ENCODE measurements at places on chromosomes 5 and 9.

GRCh38 chr5:56803025-56803424 lies 12.3 kb upstream of the MAP3K1 start:
- DNase-seq: no peak

DNA sequence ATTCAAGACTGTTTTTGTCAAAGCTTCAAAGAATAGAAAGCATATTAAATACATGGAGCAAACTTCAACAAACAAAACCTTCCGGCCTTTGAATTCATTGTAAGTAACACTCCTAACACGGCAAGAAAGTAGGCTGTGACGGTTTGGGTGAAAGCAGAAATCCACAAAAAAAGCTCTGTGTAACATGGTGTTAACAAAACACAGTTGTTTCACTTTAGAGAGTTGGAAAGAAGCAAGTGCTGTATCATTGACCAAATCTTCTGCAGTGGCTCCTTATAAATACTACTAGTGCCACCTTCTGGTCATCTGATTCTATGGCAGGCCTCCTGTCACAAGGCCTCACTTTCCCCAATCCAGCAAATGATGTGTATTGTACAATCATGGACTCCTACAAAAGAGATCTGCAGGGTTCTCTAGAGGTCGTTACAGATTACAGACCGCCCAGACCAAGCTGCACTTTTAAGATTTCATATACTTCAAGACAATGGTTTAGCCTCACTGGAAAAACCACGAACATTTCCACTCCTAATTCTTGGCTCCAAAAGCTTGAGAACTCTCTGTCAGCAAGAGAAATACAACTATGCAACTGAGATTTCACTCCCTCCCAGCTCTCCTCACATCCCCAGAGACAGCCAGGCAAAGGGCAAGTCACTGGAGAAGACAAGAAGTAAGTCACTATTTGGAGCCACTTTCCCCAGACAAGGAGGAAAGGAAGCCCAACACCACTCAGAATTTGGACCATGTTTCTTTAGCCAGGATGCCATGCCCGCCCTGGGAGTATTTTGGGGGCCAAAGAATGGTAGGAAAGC lies 196.2 kb downstream of the DTWD2 start:
- no peak for DNase-seq

GRCh38 chr5:155313518-155313917 lies 300.0 kb downstream of the KIF4B start:
- no peak for DNase-seq

DNA sequence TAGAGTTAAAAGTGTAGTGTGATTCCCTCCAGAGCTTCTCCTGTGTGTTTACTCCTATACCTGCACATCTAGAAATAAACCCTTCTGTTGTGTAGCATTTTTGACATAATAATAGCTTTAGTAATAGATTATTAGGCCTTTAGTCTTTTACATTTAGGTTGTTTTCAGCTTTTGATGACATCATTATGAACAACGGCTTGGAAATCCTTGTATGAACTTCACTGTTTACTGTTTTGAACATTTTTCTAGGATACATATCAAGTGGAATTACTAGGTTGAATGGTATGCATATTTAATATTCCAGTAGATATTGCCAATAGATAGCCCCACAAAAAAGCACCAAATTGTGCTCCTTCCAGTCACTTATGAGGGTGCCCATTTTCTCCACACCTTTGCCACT lies 174.0 kb downstream of the ARHGAP26 start:
- no peak for DNase-seq

DNA sequence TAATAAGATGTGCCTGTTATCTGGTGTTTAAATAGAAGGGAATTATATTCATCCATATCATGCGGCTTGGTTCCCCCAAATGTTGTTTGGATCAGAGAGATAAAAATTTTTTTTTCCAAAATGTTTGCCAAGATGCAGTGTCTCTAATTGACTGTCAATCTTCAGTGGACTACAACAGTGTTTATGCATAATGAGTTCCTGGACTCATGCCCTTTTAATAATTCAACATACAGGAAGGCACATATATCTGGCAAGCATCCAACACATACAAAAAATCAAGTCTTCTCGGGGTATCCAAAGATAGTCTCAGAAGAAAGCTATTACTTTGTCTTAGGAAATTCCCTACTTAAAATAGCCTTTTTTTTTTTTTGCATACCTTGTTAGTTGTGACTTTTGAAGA lies 1534.7 kb downstream of the EFNA5 start:
- DNase-seq: no peak

GRCh38 chr5:73751254-73751914 lies 125.4 kb downstream of the ARHGEF28 start:
- no peak for DNase-seq

All from T-helper 2 cell (primary cell).